NCI-H1694 treated with DMSO at 0.1 percent for 48 hours (cell line): ENCODE measurements at places on chromosomes 6 and 20.
A peak's percentile ranks its signal among the peaks of the same experiment; 100 is the strongest.

DNA sequence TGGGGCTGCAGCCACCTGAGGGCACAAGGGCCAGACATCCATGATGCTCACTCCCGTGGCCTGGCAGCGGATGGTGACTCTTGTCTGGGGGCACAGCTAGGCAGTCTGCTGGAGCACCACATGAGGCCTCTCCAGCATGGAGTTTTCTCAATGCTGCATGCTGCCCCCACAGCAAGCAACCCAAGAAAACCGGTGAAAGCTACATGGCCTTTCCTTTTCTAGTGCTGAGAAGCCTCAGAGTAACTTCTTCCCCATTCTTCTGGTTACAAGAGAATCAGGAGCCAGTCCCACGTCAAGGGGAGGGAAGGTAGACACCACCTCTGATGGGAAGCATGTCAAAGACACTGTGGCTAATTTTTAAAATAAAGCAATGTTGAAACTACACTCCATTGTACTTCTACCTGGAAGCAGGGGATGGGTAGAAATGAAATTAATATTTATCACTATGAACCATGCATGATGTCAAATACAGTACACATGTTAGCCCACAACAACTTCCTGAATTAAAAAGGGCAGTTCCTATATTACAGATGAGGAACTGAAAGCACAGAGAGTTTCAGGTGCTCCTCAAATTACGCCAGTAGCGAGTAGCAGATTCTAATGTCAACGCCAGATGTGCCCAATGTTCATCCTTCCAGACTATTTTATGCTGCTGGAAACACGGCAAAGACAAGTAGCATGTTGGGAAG, 101.5 kb downstream of the LAMP5 start:
- no peak for DNase-seq

GRCh38 chr6:158605266-158605878, 39.2 kb downstream of the DYNLT1 start:
- DNase-seq, result peak; percentile 60

DNA sequence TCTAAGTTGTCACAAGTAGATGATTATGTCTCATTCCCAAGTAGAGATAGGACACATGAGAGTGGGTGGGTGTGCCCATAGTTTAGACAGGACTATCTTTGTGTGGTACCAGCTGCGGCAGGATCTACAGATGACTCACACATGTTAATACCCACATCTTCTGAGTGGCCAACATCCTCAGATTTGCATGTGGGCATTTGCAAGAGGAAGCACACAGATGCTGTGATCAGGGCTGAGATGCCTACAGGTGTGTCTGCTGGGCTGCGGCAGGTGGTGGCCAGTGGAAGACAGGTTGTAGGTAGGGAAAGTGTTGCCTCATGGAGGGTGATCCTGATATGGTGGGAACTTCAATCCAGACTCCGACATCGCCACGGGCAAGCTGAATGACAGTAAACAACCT, 50.8 kb downstream of the UTRN start:
- DNase-seq, result no peak

- no peak for DNase-seq
Observed at GRCh38 chr20:37421060-37421905, 75.3 kb downstream of the SRC start.

DNA sequence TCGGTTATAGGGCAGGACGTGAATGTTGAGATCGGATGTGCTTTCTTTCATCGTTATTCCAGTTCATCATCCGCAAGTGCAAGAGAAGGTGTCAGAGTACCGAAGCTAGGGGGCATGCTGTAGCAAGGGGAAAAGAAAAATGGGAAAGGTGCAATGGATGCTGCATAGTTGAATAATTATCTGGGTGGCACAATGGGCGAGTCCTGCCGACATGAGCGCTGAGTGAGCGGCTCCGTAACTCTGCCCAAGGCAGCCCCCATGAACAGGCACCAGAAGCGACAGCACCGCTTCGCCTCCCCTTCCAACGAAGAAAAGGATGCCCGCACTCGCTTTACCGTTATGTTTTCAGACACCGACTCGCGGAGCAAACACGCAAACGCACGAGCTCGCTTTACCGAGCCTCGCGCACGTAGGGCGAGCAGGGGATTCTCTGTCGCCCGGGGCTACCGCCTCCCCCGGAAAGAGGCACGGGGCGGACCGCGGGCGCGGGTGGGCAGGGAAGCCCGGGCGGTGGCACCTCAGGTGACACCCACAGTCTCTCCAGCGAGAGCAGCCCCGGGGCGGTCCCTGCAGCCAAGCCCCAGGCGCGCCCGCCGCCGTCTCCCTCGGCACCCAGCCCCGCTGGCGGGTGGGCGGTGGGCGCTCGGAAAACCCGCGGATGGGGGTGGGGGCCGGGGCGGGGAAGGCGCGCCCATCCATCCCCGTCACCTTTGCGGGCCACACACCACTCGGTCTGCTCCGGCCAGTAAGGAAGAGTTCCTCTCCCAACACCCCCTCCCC, 654 bp downstream of the WASF1 start:
- DNase-seq, result peak; percentile 75

DNA sequence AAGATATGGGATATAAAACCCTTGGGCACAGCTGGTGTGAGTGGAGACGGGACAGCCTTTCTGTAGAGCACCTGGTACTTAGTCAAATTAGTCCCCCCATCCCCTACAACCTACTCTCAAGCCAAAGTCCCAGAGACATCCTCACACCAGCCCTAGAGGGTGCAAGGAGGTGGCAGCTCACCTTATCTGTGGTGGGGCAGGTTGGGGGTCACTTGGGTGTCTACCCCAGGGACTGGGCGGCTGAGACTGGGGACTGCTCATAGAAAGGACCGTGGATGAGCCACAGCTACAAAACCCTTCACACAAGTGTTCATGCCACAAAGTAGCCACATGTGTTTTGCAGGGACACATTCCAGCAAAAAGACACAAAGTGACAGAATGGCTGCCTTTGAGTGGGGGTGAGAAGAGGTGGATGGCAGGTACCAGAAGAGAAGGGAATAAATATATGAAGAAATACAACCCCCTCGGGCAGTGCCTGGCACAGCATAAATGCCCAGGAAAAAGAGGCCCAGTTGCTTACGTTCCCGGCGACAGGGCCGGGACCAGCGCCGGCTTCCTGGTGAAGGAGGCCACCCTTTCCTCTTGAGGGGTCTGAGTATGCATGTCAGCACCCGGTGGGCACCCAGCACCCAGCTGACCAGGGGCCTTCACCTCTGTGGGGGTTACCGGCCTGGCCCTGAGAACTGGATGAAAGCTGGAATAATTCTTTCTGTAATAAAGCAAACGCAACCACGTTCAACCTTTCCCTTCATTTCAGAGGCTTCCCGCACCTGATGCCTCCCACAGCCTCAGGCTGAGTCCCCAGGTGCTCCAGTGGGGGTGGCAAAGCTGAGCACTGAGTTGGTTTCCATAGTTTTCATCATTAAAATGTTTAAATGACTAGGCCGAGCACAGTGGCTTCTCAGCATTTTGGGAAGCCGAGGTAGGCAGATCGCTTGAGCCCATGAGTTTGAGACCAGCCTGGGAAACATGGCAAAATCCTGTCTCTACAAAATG, 14.4 kb upstream of the CEBPB start:
- no peak for DNase-seq

- DNase-seq, result peak; percentile 4
Observed at GRCh38 chr6:26394289-26394688, 7.8 kb upstream of the BTN3A1 start.

DNA sequence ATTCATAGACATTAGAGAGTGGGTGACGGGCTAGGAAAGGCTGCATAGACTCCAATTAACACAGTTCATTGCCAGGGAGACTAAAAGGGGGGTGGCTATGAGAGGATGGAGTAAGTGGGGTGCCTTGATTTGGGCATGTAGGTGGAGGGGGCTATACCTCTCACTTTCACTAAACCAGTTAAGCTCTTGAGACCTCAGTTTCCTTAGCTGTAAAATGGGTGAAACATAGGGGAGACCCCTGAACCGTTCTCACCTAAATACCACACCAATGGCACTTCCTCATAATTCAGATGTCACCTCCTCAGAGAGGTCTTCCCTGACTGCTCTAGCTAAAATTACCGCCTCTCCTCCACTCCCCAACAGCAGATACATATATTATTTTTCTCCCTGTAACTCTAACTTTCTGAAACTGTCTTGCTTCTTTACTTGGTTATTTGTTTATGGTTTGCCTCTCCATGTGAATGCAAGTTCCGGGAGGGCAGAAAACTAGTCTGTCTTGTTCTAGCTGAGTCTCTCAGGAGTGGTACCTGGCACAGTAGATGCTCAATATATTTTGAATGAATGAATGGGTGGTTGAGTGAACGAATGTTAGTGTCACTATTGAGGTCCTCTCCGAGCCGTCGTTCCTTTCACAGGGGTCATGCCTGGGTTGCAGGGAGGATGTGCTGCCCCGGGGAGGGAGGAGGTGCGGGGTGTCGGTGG, 615 bp upstream of the EYA2 start:
- DNase-seq, result no peak

- no peak for DNase-seq
Observed at GRCh38 chr6:34324738-34325444, 67.6 kb downstream of the NUDT3 start.

DNA sequence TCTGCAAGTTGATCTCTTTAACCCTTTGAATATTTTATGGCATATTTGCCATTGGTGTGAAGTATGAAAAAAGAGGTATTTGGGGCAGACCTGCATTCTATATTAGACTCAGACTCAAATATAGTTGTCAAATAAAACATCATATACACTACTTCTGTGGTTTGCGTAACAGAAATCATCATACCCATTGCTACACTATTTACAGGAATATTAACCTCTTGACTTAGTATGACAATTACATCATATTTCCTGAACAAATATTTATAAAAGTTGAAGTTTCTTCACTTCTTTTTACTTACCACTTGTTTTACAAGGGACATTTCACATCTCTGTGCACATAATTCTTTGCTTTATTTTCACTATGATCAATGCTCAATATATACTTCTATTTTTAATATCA, 206.0 kb downstream of the HAO1 start:
- DNase-seq, result no peak

GRCh38 chr20:38894091-38894847, 31.9 kb upstream of the FAM83D start:
- peak; percentile 76 for DNase-seq

GRCh38 chr20:60993433-60994044, 258.5 kb upstream of the CDH4 start:
- no peak for DNase-seq

DNA sequence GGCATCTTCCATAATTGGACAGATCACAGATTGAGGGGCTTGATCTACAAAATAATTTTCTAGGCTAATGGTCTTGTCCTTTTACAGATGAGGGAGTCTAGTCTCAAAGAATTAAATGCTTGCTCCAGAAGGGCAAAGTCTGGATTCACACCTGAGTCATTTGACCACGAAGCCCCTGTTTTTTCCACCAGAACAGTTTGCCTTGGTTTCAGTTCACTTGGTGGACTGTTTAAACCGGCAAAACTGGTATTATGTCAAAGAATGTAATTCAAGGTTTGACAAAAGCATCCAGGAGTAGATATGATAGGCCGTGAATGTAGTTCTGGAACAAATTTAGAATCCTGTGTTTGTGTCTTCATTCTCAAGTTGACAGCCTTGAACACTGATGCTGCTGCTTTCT, 3.3 kb downstream of the MYO6 start:
- DNase-seq, result no peak

- DNase-seq, result no peak
Observed at GRCh38 chr6:56477241-56477640, 165.4 kb downstream of the DST start.

- no peak for DNase-seq
Observed at GRCh38 chr20:38447251-38447661, 12.1 kb upstream of the SNHG17 start.

GRCh38 chr6:16719488-16719887, 41.8 kb downstream of the ATXN1 start:
- DNase-seq, result no peak

DNA sequence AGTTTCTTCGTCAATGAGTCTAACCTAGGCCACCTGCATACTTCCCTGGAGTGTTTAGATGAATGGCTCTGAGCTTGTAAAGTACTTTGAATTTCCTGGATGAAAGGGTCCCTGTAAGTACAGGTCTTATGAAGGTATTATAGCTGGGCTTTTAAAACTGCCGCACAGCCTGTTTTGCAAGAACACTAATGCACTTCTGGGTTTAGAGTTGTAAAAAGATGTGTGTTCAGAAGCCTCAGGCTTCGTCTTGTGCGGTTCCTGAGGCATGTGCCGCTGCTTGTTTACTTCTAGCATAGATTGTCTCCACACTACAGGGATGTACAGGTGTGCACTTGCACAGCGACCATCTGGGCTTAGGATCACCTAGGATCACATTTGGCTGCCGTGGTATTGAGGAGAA, 324.5 kb downstream of the SOX4 start:
- no peak for DNase-seq

- no peak for DNase-seq
Observed at GRCh38 chr6:113121571-113121970, 735.6 kb upstream of the MARCKS start.

- no peak for DNase-seq
Observed at GRCh38 chr20:25327521-25328235, 63.0 kb downstream of the ABHD12 start.

DNA sequence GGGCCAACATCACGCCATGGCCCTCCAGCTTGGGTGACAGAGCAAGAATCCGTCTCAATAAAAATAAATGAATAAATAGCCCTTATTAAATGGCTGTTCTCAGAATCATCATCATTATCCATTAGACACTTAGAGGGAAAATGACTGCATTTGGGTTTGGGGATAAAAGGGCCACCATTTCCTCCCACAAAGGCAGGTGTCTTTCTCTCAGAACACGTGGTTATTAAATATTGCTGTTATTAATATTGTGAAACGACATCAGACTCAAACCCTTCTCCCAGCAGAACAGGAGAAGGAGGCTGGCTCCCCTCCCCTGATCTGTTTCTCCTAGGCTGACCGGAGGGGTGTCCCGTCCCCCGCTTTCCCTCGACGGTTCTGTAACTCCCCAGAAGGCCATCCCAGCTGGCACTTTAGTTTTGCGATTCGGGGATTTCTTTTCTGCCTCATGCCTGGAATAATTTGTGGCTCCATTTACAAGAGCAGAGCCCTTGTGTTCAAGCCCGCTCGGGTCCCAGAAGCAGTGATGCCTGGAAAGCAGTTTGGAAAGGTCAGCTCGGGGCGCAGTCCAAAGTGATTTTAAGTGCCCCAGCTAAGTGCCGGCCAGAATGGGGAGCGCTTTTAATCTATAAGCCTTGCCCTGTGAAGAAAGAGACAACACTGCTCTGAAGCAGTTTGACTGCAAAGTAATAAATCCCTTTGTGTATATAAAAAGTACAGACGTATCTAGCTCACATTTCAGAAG, 41.9 kb downstream of the EYA2 start:
- no peak for DNase-seq

- DNase-seq, result no peak
Observed at GRCh38 chr6:86357877-86358276, 579.5 kb upstream of the HTR1E start.

DNA sequence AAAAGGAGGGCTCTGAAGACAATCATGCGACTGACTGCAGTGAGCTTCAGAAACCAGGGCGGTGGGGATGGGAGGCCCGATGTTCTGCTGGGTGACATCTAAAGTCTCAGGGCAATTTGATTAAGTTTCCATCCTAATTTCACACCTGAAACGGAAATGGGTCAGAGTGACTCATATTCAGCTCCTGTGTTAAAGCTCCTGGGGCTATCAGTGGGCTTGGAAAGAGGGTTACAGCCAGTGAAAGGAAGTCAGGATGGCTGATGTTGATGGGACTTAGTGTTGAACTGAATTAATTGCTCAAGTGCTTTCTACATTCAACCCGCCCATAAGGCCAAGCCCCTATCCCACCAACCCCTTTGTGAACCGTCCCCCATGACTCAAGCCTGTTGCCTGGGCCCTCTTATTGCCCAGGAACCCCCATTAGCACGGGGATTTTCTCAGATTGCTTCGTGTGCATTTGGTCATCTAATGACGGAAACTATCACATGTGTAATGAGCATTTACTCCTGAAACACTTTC, 47.1 kb upstream of the TBC1D7 start:
- no peak for DNase-seq
